ENCODE measurements at places on chromosomes 2 and 18.

DNA sequence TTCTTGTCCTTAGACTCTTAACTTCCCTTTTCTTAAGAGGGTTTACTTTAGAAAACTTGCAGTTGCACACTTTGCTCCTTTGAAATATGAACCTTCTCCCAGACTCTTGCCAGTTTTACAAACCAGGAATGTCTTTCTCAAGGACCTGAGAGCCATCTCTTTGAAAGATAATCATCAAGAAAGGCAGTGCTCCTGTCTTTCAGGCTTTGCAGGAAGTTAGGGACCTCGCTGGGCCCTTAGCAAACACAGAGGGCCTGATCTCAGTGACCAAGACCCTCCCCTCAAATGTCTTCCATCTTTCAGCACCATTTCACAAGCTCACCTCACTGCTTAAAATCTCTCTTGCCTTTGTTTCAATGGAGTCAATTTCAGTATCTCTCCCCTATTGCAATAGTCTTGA, 32.0 kb upstream of the NYAP2 start:
- DNase-seq, result no peak

DNA sequence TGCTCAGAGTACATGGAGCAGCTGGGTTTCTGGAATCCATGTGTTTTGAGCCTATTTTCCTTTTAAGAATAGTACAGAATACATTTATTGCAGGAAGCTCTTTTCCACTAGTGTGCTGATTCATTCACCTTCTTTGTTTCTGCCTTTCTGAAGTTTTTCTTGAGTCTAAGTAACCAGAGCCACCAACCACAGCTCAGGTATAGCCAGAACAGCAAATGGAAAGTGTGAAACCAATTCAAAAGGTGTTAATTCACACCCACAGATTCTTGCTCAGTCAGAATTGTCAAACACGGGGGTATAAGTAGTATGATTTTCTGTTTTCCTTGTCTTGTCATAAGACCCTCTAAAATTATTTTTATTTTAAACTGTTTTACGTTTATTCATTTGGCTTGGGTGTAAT, 75.9 kb upstream of the DYNAP start:
- no peak for DNase-seq

GRCh38 chr2:206368484-206368883, 74.8 kb upstream of the ADAM23 start:
- no peak for DNase-seq

DNA sequence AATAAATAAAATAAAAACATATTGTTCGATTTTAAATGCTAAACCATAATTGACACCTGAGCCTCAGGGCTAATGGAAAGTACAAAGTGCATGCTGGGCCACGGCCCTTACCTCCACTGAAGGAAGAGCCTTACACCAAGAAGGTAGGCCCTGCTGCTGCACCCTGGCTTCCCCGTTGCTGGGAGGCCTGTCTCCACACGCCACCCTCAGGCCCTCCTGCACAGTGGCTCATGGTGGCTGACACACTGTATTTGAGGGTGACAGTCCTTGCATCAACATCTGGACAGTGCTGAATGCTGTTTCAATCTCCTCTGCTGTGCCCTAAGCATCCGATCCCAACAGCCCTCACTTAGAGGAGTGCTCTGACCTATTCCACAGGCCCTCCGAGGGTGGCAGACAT, 39.3 kb upstream of the EDAR start:
- DNase-seq, result no peak

- no peak for DNase-seq
These were observed 116.5 kb downstream of the GALR1 start for GRCh38 chr18:77366067-77366719.

- no peak for DNase-seq
These were observed 156.3 kb downstream of the EML6 start for GRCh38 chr2:54879598-54880332.

GRCh38 chr18:67730886-67731285, 214.4 kb upstream of the DSEL start:
- DNase-seq, result no peak
